Stimulated activated CD4-positive, alpha-beta T cell treated with anti-CD3 and anti-CD28 coated beads, TNF-alpha, amount 100 ng/mL, for 24 hours (primary cell): ENCODE measurements at places on chromosomes 3 and 15.
A peak's percentile ranks its signal among the peaks of the same experiment; 100 is the strongest.

DNA sequence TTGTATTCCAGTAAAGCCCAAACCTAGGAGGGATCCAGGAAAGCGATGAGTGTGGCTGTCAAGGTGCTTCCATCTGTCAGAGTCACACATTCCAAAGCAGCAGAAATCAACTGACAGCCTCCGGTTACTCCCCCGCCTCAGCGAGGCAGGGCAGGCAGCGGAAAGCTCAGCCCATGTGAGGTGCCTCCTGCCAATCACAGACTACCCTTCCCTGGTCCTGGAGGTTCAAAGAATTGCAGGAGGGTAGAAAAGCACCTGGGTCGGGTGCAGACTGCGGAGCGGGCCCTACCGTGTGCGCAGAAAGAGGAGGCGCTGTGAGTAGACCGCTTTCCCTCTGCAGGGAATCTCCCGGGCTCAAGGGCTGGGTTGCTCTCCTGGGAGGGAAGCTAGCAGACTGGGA, at the start of gene UPK1B:
Gene UPK1B (plus strand): TSS at position 274 of the 400 bp plus-strand sequence. CDS start 13,144 bp downstream, outside the sequence.
- no peak for DNase-seq

DNA sequence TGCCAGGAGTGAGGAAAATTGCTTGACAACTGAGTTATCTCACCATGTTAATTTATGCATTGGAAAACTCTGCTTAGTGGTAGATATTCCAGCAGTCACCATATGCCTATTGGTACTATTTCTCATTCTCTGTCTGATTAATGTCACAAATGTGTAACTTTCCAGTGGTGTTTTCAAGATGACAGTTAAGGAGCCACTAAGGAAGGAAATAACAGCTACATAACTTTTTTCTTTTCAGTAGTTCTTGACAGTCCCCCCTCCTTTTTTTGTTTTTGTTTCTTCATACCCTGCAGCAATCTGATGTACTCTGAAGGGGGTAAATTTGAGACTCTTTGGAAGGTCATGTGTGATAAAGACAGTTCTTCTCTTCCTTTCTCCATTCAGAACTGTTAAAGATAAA, 13.1 kb downstream of the RASA2 start:
- DNase-seq = no peak

DNA sequence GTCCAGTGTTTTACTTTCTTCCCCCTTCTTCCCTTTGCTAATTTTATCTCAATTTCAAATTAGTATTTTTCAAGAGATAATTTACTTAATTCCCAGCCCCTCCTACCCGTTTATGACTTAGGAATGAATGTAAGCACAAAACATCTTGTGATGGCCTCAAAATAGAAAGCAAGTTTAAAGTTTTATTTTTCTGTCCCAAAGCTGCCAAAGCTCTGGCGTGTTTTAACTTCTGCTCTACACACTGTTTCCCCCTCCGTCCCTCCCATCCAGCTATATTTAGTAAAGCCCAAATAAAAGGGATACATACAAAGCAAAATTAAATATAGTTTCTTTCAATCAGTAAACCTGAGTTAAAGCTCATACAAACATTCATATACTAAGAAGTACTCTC, 59.9 kb downstream of the IGF2BP2 start:
- no peak for DNase-seq

DNA sequence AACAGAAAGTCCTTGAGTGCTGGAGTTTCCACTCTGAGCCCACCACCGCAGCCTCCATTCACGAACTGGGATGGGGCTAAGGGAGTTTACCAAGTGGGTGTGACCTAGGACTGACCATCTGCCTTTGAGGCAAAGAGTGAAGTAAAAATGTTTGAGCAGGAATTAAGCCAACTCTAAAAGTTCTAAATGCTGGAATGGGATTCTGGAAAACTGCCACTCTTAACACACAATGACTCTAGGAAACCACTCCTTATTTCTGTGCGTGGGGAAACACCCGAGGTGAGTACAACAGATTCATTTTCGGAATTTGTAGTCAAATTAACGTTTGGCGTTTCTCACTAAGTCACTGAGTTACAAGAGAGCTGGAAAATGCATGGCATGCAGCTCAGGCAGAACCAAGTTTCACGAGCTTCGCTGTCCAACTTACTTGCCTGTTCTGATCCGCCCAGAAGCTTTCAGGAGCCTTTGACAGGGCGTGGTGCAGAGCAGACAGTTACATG, 31.6 kb downstream of the ISL2 start:
- no peak for DNase-seq

DNA sequence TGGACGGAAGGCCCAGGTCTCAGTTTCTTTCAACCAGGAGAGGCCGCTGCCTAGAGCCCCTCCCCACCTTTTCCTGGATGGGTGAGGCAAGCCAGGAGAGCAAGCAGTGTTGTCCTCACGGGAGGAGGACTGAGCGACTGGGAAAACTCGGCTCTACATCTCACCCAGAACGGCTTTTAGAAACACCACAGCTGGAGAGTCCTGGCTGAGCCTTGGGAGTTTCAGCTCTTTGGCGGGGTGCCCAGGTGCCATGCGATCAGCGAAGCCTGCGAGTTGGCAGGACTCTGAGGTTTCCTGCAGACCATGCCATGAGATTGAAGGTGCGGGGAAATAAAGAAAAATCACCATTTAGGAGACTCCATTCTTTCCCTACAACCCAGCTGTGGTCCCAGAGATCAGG, 26.0 kb downstream of the PPCDC start:
- no peak for DNase-seq

DNA sequence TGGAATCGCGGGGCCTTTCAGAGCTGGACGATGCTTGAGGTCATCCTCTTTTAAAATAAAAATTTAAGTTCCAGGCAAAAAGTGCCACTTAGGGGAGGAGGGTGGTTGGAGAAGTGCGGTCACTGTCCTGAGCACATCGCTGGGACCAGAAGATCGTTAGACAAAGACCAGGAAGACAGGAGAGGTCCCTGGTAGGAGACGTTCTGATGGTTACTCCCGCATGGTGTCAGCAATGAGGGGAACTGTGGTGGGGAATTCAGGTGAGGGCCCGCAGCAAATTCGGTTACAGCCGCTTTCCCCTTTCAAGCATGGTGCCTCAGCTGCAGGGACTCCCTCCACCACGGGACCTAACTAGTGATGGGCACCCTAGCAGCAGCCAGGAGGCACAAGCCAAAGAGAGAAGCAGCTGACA, 1.0 kb upstream of the ISY1 start:
- no peak for DNase-seq

GRCh38 chr3:5319454-5319853, 131.9 kb downstream of the EDEM1 start:
- DNase-seq = no peak

- DNase-seq = no peak
Measured at GRCh38 chr3:141409940-141410241, 41.6 kb downstream of the ZBTB38 start.

DNA sequence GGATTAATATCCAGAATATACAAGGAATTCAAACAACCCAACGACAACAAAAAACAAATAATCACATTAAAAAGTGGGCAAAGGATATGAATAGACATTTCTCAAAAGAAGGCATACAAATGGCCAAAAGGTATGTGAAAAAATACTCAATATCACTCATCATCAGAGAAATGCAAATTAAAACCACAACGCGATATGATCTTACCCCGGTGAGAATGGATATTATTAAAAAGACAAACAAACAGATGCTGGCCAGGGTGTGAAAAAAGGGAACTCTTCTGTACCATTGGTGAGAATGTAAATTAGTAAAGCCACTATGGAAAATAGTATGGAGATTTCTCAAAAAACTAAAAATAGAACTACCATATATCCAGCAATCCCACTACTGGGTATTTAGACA, 43.5 kb upstream of the MEF2A start:
- DNase-seq = no peak

DNA sequence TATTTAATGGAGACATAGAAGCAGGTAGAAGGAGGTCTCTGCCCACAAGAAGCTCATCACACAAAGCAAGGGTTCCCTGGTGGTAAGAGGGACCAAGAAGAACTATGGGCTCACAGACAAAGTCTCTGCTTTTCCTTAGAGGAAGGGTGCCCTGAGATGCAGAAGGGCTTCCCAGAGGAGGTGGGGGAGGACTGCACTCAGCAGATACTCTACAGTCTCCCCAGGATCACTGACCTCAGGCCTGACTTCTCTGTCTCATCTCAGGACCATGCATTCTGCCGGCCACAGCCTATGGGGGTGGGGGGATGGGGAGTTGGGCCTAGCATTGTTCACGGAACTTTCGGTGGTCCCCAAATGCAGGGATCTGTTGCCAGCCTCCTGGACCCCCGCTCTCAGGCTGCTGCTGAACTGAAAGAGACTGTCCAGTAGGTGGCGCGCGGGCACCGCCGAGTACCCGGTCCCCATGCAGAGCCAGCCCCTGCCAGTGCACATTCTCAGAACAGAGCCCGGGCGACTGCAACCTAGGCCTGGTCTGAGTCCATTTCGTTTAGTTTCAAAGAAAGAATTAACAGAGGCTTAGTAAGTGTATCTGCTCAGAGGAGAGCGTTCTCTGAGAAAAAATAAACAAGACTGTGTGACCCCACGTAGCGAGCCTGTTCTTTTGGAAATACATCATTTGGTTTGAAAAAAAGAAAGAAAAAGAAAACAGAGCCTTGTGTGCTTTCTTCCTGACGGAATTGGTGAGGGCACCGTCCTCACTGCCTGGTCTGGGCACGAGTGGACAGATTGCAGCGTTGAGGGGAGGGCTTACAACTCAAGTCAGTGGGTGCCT, 74.1 kb downstream of the LRTM1 start:
- peak; percentile 50 for DNase-seq

GRCh38 chr3:183878071-183878470, 6.6 kb downstream of the PARL start:
- no peak for DNase-seq

DNA sequence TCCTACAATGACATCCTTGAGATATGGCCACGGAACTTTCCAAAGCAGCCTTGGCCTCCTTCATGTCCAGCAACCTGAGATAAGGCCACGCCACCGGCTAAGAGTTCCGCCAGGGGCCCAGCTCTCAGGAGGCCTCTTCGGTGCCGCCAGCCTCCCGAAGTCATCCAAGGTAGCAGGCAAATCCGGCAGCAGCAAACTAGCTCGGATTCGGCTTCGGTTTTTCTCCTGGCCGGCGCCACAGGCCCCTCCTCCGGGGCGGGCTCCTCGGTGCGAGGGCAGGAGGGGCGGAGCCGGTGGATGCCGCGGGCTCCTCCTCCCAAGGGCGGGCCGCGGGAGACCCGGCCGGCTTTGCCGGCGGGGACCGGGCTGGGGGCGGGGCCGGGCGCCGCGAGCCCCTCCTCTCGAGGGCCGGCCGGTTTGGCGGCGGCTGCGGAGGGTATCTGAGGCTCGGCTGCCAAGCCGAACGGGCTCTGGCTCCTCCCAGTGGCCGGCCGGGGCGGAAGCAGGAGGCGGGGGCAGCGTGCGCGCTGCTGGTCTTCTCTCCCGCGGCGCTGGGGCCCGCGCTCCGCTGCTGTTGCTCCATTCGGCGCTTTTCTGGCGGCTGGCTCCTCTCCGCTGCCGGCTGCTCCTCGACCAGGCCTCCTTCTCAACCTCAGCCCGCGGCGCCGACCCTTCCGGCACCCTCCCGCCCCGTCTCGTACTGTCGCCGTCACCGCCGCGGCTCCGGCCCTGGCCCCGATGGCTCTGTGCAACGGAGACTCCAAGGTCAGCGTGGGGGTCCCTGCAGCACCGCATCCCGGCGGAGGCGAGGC, at the start of gene GMPS:
Gene GMPS (plus strand): TSS at position 518 of the 812 bp plus-strand sequence. CDS start 221 bp downstream, at position 739.
- DNase-seq = peak; percentile 91

DNA sequence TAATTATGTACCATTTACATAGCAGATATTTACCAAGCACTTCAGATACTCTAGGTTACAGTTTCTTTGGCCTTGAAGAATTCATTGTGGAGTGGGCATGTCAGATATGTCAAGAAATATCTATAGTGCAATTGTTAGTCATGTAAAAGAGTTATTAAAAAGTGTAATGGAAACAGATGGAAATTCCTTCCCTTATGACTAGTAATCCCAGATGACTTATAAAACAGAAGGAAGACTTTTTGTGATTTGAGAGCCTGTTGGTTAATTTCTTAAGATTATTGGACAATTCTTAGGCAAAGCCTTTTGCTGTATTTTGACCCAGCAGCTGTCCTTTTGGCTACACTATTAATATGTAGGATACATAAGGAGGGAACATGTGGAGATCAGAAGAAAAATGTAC, 708.9 kb upstream of the NECTIN3 start:
- no peak for DNase-seq

GRCh38 chr3:11513817-11514135, 129.9 kb downstream of the VGLL4 start:
- no peak for DNase-seq

- no peak for DNase-seq
Measured at GRCh38 chr3:64203216-64203615, 22.1 kb downstream of the PRICKLE2 start.

- no peak for DNase-seq
Measured at GRCh38 chr3:155425396-155425795, 131.9 kb upstream of the STRIT1 start.

DNA sequence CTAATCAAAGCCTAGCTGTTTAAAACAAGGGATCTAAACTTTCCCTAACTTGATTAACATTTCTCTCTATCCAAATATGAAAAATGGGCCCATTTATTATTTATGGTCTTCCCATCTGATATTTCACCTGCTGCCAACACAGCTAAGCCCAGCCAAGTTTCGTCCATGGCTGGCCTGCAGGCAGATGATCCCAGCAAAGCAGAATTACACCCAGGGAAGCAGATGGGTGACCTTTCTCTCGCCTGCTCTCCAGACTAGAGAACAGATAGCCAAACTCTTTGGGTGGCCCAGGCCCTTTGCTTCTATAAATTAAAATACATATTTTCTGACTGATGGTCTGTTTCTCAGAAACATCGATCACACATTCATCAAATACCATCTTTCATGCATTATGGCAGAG, 1038.8 kb downstream of the AGBL1 start:
- DNase-seq = no peak

DNA sequence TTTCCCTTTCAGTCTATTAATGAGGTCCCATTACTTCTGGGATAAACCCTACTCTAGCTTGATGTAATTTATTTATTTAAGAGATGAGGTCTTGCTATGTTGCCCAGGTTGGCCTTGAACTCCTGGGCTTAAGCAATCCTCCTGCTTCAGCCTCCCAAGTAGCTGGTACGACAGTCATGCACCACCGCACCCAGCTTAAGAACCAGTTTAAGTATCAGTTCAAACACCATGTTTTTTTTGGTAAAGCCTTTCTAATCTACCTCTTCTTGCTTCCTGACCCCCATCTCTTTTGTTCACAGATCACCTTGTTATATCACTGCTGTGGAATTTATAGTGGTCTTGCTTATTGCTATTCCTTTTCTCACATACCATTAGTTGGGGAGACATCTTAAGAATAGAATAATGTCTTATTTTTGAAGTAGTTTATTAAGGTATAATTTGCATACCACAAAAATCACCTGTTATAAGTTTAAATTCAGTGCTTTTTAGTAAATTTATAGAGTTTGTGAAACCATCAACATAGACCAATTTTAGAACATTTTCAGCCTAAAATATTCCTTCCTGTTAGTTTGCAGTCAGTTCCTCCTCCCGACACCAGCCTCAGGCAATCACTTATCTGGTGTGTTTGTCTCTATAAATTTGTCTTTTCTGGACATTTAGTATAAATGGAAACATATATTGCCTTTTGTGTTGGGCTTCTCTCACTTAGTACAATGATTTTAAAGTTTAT, 257.9 kb downstream of the PDCD6IP start:
- no peak for DNase-seq

GRCh38 chr3:173745952-173746682, 348.6 kb downstream of the NLGN1 start:
- no peak for DNase-seq
